ENCODE measurements at places on chromosomes 6 and 20.

GRCh38 chr6:10759884-10760329 lies 12.3 kb downstream of the TMEM14B start:
- DNase-seq: peak; percentile 61

DNA sequence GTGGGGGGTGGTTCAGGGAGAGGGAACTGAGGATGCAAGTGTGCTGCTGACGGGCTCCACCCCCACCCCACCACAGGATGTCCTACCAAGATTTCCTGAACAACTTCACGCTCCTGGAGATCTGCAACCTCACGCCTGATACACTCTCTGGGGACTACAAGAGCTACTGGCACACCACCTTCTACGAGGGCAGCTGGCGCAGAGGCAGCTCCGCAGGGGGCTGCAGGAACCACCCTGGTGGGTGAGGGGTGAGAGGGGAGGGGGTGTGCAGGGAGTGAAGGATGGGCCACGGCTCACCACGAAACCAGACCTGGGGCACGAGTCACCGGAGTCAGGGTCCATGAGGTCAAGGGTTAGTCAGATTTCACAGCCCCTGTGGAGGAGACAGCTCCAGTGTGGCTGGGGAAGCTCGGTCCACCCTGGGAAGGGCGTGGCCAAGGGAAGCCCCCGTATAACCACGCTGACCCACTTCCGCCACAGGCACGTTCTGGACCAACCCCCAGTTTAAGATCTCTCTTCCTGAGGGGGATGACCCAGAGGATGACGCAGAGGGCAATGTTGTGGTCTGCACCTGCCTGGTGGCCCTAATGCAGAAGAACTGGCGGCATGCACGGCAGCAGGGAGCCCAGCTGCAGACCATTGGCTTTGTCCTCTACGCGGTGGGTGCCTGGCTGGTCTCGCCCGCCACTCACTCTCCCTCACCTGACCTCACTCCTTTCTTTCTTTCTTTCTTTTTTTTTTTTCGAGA lies 18.3 kb downstream of the CAPN11 start:
- DNase-seq: no peak

DNA sequence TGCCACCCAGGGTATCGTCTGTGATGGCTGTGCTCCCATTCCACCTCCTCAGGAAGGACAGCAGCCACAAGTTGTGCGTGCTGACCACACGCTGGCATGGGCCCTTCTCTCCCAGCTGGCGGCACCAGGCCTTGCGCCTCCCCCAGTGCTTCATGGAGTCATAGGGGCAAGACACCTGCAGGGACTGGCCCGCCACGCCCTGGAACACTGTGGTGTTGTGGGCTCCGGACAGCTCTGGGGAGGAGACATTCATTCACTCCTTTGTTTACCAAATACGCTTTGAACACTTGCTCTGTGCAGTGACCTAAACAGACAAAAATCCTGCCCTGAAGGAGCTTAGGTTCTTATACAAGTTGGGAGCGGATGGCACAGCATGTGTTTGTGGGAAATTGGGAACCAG lies 1.5 kb downstream of the TREM2 start:
- DNase-seq: no peak

DNA sequence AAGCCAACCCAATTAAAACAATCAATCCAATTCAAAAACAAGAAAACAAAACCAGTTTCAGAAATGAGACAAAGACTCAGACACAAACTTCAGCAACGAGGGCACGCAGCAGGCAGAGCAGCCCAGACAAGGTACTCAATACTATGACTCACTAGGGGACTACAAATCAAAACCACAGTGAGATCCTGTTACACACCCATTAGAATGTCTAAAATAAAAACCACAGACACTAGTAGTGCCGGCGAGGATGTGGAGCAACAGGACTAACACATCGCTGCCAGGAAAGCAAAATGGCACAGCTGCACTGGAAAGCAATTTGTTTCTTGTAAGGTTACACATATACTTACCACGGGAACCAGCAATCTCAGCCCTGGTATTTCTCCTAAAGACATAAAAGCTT lies 28.4 kb upstream of the MAS1L start:
- DNase-seq: no peak

GRCh38 chr6:6479785-6480184 lies 108.7 kb upstream of the LY86 start:
- no peak for DNase-seq

- DNase-seq: no peak
Measured at GRCh38 chr6:93858213-93858612, 438.9 kb upstream of the EPHA7 start.

- no peak for DNase-seq
Measured at GRCh38 chr20:20832715-20833114, 120.3 kb upstream of the RALGAPA2 start.

- no peak for DNase-seq
Measured at GRCh38 chr20:35291654-35292503, at the start of gene FAM83C. TSS of gene FAM83C (minus strand) at chr20:35292425. CDS start at chr20:35292304, 121 bp downstream.

GRCh38 chr6:163815796-163816195 lies 401.3 kb downstream of the QKI start:
- DNase-seq: no peak

DNA sequence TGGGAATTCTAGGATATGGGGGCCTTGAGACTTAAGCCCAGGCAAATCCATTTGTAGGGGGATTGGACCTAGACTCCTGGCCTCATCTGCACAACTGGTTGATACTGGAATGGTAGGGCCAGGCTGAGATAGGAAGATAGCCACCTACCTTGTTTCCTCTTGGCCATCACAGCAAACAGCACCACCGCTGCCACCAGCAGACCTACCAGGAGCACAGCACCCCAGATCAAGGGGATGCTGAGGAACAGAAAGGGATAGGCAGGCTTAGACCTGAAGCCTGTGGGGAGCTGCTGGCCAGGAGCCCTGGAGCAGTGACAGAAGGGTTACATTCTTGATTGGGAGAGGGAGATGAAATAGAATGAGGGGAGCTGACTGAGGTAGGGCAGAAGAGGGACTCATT lies 3.5 kb downstream of the TREML1 start:
- DNase-seq: no peak

- no peak for DNase-seq
Measured at GRCh38 chr20:32234135-32234808, 26.6 kb downstream of the POFUT1 start.

DNA sequence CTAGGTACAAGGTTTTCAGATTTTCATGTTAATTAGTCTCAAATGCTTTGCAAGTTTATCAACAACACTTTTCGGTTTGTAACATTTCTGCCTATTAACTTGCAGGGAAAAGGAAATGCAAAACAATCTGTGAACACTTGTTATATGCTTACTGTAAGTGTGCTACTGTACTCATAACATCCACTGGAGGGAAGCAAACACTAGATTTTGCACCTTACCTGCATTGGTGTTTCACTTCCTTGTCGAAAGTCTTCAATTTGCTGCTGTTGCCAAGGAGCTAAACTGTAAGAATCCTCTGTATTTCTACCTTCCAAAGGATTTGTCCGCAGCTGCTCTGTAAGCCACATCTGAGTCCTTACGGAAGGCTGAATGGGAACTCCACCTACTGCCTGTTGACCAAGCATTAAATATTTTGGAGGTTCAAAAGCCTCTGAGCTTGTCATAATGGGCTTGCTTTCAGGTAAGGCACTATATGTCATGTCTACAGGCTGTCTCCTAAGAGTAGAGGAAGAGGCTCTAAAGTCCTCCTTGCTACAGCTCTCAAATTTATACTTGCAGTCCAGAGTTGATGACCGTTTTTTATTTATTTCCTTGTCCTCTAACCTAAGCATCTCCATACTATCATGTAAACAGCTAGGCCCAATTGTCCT lies 17.3 kb downstream of the PLN start:
- DNase-seq: peak; percentile 17

- peak; percentile 15 for DNase-seq
Measured at GRCh38 chr6:31831350-31832215, 4.0 kb downstream of the HSPA1B start.

DNA sequence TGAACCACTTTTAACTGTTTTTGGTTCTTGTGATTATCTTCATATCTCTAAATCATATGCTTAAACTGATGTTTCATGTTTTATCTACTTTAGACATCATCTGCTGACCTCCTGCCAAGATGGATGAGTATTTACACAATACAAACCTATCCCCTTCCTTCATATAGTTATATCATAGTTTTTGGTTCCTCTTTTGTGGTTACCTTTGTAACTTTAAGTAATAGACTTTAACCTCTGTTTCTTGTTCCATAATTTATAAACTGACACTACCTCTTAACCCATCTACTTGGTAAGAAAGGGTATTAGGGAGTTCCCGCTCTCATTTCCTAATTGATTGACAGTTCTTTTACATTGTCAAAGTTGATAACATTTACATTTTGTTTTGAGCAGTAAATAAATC lies 11.9 kb downstream of the PCMT1 start:
- no peak for DNase-seq

DNA sequence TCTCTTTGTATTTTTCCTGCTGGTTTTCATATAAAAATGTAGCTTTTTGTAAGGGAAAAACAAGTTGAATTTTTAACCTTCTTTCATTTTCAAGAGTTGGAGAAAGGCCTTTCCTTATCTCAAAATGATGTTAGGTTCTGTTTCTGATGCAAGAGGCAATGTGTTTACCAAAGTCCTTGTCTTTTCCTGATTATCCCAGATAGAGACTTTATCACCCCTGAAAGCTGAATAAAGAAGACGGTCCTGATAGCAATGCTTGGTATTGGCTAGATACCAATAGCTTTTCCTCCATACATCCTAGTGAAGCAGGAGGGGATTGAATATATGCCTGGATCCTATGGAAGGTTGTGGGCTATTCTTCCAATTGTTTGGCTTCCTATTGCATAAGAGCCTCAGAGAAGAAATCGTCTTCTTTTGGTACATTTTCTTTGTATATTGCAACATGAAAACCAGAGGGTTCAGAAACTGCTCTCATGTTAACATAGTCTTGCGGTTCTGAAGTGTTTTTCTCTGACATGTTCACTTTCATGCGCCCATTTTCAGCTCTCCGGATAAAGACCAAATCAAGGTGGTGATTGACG lies 5.5 kb downstream of the PNLDC1 start:
- no peak for DNase-seq

GRCh38 chr6:34888514-34888856 lies 570 bp upstream of the ANKS1A start:
- no peak for DNase-seq

- DNase-seq: no peak
Measured at GRCh38 chr20:60467771-60468170, 509.5 kb downstream of the CDH26 start.

DNA sequence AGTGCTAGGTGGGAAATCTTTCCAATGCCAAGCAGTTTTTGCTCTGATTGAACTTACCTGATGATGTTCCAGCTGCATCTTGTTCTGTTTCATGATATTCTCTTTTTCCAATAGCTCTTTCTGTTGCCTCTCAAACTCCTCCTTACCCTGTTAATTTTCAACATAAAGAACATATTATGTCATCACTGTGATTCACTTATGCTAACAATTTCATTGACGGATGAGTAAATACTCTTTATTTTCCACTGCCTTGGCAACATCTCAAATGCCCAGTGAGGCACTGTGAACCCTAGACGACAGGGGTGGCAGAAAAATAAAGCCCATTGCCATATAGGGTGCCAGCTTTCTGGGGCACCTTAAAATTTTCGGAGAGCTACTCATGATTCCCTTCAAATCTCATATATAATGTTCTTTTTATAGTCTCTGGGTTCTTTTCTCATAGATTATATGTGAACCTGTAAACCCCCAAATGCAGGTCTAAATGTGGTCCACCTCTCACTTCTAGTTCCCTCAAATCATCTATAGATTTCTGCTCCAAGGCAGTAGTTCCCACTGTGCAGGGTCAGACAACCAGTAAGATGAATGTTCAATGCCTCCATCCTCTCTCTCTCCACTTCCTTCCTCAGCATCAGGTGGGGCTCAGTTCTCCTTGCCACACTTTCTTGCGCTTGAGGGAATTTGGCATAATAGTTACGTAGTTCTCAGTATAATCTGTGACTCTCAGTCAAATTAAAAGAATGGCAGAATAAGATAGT lies 44.1 kb downstream of the NEDD9 start:
- no peak for DNase-seq

DNA sequence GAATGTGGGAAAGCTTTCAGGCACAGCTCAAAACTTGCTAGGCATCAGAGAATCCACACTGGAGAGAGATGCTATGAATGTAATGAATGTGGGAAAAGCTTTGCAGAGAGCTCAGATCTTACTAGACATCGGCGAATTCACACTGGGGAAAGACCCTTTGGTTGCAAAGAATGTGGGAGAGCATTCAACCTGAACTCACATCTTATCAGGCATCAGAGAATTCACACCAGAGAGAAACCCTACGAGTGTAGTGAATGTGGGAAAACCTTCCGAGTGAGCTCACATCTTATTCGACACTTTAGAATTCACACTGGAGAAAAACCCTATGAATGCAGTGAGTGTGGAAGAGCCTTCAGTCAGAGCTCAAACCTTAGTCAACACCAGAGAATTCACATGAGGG lies 8.7 kb downstream of the ZNF165 start:
- no peak for DNase-seq

DNA sequence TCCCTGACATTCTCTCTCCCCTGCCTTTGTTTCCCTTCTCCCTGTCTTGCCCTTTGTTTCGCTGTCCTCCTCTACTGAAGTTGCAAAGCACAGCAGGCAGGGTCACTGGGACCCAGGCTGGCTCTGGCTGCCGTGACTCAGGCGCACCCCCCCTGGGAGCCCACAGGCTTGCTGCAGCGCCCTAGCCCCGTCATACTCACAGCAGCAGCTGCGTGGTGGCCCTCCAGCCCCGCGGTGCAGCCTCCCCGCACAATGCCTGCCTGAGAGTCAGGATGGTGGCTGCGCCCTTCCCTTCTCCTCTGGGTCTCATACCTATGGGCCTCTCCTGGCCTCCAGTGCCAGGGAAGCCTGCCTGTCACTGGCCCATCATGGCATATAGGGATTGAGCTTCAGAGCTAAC lies 41.7 kb downstream of the TXNDC5 start:
- no peak for DNase-seq

DNA sequence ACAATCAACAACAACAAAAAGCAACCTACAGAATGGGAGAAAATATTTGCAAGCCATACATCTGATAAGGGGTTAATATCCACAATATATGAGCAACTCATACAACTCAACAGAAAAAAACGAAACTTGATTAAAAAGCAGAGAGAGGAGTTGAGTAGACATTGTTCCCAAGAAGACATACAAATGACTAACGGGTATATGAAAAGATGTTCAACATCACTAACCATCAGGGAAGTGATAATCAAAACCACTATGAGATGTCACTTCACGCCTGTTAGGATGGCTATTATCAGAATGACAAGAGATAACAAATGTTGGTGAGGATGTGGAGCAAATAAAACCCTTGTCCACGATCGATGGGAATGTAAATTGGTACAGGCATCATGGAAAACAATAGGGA lies 145.9 kb downstream of the NRN1 start:
- DNase-seq: no peak

- no peak for DNase-seq
Measured at GRCh38 chr20:286508-286907, 4.0 kb downstream of the C20orf96 start.

GRCh38 chr6:44538807-44539201 lies 151.3 kb downstream of the CDC5L start:
- DNase-seq: no peak

DNA sequence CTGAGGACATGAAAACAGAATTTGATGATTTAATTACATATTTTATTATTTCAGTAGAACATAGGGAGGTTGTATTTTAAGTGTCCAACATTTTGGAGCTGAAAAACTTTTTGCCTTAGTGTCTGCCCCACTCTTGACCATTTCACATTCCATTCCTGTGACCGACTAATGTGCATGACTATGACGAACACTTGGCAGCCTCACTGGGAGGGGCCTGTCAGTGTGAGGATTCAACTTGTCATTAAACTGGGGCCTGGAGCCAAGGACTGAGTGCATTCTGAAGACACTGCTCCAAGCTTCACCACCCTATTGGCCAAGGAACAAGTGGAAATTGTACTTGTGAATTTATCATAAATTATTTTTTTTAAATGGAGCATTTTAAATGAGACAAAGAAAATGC lies 661.3 kb downstream of the BCKDHB start:
- DNase-seq: peak; percentile 74

GRCh38 chr6:112683926-112684325 lies 336.8 kb downstream of the RFPL4B start:
- peak; percentile 71 for DNase-seq

Data from mesenchymal stem cell (in vitro differentiated cells and primary cell).